ENCODE measurements at places on chromosomes 7 and 10. TPM values are rescaled to one million over a fixed set of nuclear protein-coding genes. Genes with fewer than 3 reads are reported as not detected.

DNA sequence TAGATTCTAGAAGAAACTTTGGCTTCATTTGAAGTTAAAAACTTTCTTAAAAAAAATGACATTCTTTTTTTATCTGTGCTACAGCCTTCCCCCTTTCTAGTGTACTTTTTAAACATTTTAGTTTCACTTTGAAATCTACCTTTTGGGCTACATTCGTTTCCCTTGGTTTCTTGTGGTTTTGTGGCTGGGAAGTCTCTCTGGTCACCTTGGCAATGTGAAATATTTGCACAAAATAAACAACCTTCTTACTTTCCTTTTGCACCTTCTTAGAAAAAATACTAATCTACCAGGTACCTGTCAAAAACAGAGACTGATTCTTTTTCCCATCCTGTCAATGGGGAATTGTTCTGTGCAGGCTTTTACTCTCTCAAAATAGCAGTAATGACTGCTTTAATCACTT, 350.2 kb downstream of the GATA3 start:
- DNase-seq: no peak

Gene ABCC2
- 0.25 TPM for total RNA-seq

Gene SLK
- total RNA-seq: 31.0 TPM

GRCh38 chr10:14648005-14648765, 126.5 kb downstream of the FAM107B start:
- DNase-seq: peak; percentile 60

DNA sequence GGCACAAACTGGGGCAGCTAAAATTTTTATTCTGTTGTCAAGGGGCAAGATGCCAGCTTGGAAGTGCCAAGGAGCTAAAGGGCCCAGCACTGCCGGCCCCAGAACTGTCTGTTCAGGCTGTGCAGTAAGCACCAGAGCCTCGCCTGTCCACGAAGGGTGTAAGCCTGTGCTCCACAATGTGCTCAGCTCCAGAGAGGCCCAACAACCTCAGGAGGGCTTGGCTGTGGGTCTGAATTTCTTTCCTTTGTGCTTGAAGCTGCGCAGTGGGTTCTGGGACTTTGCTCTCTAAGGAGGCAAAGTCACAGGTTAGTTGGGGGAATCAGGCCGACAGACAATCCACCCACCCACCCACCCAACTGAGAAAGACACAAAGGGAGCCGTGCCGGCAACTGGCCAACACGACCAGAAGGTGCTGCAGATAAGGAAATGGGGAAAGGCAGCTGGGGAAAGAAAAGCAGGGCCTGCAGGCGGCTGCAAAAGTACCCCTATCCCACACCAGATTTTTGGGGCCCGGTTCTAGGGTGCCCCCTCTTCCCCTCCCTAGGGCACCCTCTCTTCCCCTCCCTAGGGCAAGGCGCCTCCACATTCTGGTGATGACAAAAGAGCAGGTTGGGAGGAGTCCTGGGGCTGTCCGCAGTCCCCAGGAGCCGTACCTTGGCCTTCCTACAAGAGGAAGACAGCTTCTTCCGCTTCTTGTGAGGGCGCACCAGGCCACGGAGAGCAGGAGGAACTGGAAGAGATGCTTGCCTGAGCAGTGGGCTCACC, 7.7 kb downstream of the DDX56 start:
- no peak for DNase-seq

GRCh38 chr10:132222726-132223125, 36.0 kb downstream of the DPYSL4 start:
- no peak for DNase-seq

Gene UNC5B
- total RNA-seq: 12.8 TPM

DNA sequence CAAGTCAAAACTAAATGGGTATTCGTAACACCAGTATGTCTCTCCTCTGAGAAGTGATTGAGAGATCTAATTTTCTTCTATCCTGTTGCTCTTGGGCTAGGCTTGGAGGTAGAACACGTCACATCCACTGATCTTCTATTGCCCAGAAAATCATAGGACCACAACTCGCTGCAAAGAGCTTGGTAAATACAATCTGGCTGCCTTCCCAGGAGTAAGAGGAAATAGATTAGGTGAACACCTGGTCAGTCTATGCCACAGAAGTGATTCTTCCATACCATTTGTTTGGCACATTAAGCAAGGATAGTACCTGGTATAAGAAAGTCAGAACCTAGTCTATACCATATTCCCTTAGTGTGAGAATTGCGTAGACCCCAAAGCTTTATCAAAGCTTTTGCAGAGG, 129.3 kb upstream of the PHYHIPL start:
- DNase-seq: no peak

- DNase-seq: no peak
These were observed 25.3 kb upstream of the NUDCD3 start for GRCh38 chr7:44515590-44516268.

Gene OR2A7
- total RNA-seq: 0.55 TPM

Gene SNX13
- 62.6 TPM for total RNA-seq

DNA sequence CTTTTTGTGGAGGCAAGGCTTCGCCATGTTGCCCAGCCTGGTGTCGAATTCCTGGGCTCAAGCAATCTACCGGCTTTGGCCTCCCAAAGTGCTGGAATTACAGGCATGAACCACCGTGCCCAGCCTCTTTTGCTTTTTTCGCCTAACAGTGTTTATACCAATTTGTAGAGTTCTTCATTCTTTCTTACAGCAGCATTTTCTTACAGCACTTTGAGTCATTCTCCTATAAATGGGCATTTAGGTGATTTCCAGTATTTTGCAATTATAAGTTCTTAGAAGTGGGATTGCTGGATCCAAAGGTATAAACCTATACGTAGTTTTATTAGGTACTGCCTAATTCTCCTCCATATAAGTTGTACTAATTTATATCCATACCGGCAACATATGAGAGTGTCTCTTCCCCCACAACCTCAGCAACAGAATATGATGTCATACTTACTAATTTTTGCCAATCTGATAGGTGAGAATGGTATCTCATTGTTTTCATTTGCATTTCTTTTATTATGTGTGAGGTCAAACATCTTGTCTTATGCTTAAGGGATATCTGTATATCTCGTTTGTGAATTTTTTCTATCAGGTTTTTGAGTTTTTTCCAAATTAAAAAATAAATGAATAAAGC, 39.1 kb downstream of the SUFU start:
- no peak for DNase-seq

DNA sequence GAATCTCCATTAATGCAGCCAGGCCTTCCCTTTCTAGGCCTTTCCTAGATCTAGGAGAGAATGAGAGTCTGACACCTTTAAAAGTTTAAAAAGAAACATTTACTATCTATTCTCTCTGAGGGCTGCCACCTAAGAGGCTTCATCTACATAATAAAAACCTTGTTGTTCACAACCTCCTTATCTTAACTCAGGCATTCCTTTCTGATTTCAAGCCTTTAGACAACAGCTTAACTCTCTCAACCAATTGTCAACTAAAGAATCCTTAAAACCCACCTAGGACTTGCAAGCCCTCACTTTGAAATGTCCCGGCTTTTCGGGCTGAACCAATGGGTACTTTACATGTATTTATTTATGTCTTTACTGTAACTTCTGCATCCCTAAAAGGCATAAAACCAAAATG, 64.3 kb upstream of the RET start:
- DNase-seq: no peak

DNA sequence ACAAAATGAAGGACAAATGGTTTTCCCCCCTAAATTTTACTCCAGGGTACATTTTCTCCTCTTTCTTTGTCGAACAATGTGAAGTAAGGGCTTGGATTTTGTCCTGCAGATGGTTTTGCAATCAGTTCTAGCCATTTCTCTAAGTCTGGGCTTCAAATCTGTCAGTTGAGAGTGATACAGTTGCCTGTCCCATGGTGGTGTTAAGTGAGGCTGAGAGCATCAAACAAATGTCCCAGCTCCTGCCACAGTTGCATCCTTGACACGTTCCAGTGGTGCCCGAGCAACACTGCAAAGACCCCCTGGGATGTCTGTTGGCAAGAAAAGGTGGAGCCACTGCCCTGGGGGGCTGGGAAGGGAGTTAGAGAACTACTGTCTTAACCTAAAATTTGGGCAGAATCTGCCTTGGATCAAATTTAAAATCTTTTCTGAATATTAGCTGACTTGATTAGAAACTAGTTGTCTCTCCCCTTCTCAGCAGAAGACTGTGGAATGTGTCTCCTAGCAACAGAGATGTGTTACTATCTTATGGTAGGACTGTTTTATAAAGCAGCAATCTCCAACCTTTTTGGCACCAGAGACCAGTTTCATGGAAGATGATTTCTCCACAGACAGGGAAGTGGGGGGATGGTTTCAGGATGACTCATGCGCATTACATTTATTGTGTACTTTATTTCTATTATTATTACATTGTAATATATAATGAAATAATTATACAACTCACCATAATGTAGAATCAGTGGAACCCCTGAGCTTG, 102.0 kb upstream of the STEAP1B start:
- DNase-seq: no peak

- DNase-seq: peak; percentile 75
These were observed 15.9 kb downstream of the VSIR start for GRCh38 chr10:71757399-71757922.

DNA sequence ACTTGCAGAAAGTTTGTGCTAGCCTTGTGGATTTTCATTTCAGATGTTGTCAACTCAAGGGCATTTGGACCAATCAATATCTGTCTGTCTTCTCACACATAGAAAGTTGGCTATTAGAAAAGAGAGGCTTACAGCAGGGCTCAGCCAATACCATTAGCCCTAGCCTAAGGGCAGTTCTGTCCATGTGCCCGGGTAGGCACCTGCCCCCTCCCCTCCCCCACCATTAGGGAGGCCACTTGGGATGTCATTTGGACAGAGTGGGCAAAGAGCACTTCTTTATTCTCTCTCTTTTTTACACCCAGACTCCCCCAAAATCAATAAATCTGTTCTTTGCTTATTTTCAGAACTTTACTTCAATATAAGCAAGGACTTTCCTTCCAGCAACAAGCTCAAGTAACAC, 188.5 kb upstream of the MKI67 start:
- DNase-seq: no peak

GRCh38 chr7:8152489-8153192, 109.3 kb downstream of the ICA1 start:
- DNase-seq: no peak

Gene RADIL
- total RNA-seq: 2.8 TPM

Gene SLC18A2
- total RNA-seq: 0.17 TPM

DNA sequence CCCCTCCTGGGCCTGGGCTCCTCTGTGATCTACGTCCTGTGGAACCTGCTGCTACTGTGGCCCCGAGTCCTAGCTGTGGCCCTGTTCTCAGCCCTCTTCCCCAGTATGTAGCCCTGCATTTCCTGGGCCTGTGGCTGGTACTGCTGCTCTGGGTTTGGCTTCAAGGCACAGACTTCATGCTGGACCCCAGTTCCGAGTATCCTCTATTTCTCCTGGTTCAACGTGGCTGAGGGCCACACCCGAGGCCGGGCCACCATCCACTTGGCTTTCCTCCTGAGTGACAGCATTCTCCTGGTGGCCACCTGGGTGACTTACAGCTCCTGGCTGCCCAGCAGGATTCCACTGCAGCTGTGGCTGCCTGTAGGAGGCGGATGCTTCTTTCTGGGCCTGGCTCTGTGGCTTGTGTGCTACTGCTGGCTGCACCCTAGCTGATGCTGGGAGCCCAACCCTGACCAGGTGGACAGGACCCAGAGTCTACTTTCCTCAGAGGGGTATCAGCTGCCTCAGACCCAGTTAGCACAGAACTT, 37.8 kb upstream of the MMD2 start:
- no peak for DNase-seq

Gene KLLN
- total RNA-seq: 0.47 TPM

DNA sequence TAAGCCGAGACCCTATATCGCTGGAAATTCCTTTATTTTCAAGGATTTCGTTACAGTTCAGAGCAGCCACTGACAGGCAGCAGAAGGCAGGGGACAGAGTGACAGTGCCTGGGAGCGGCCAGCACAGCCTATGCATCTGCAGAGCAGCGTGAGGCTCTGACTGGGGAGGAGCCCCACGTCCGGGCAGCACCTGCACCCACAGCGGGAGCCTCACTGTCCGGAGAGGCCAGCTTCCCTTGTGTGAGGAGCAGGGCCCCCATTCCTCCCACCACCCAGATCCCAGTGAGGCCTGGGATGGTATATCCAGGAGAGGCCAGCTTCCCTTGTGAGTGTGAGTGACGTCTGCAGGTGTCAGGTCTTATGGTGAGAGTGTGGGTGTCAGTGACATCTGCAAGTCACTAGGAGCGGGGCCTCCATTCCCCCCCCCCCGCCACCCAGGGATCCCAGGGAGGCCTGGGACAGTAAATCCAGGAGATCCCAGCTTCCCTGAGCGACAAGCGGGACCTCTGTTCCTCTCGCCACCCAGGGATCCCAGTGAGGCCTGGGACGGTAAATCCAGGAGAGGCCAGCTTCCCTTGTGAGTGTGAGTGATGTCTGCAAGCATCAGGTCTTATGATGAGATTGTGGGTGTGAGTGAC, 259.1 kb downstream of the PTPRN2 start:
- no peak for DNase-seq

- no peak for DNase-seq
These were observed 103.6 kb downstream of the AHR start for GRCh38 chr7:17401791-17402627.

Gene C10orf67
- total RNA-seq: 0.62 TPM

Measured in left ventricle myocardium superior (tissue), 1 donor.